ENCODE measurements at places on chromosomes 7 and 10.

DNA sequence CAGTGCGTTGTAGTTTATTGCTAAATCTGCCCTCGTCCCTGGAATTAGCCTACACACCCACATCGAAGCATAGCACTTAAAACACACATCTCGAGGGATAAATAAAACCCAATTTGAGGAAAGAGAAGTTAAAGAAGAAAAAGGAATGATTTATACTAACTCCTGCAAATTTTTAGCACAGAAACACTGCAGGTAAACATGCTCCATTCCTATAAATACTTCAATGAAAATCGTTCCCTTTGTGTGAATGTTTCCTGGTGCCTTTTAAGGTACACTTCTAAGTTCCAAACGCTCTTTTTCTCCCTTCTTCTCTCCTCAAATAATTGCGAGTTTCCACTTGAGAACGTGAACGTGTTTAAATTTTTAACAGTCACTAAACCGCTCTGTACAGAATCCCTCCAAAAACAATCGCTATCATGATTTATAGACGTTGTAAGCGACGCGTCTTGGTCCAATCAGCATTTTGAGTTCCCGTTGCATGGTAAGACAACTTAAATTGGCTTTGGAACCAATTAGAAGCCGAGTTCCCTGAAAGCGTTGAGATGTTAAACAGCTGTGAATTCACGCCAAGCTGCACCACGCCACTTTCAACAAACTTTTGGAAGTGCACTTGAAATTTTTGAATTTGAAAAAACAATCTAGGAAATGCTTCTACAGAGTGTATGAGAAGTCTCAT, 12.5 kb upstream of the EBLN1 start:
- DNase-seq: no peak

GRCh38 chr10:11727563-11727962, 14.6 kb upstream of the ECHDC3 start:
- no peak for DNase-seq

DNA sequence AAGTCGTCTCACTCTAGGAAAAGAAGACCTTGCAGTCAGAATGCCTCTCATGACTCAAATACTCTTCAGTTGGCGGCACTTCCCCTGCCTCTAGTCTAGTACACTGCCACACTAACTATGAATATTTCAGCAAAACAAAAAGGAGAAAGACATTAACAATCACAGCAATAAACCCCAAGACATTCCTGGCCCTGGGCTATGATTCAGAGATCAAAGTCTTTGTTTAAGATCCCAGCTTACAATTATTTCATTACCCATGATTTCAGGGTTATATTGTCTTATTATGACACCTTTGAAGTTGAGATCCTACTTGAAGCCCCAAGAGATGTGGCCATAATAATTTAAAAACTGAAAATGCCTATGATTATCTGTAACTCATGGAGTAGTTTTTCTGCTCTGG, 597.5 kb downstream of the REEP3 start:
- DNase-seq: no peak

- no peak for DNase-seq
These were observed 42.6 kb downstream of the CNOT4 start for GRCh38 chr7:135467207-135467711.

DNA sequence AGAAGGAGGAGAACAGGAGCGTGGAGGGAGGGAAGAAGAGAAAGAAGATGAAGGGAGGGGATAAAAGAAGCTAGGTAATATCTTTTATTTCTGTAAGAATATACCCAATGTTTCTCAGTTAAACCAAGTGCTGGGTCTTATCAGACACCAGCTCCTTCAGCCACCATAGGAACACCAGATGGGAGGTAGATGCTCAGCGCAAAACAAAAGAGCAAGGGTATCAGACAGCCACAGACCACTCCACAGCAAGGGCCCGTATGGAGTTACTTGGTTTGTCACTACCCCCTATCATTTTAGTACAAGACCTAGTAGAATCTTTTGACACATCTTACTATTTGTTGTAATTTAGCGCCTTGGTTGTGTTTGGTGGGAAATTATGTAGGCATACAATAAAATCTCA, 65.9 kb upstream of the FAM133B start:
- DNase-seq: no peak

GRCh38 chr7:75813781-75814236, at the start of gene CCL24:
CCL24 (minus strand) TSS chr7:75813806; CDS start chr7:75813715, 91 bp downstream.
- peak; percentile 68 for DNase-seq

- no peak for DNase-seq
These were observed 163.5 kb upstream of the PCLO start for GRCh38 chr7:83326223-83326622.

- DNase-seq: no peak
These were observed 8.0 kb upstream of the CCDC71L start for GRCh38 chr7:106668861-106669524.

DNA sequence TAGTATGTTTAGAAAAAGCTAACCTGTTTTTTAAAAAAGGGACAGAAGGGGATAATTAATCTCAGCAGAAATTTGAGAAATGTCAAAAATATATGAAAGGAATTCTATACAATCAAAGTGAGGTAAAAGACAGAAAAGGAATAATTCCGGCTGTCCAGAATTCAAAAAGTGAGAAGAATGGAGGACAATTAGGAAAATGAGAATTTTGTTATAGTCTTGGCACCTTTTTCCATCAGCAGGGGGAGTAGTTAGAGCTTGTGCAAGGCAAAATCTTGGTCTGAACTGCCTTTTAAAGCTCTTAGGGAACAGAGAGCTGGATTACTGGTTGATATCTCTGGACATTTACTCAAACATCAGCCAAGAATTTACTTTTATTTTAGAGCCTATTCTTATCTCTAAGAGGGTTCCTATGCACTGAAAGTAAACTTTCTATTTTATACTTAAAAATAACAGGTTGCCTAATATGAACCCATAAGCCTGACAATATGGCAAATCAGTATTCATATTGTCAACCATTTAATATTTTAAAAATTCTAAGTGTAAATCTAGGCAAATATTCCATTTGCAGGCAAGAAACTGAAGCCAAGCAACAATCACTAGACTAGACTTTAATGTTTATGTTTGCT, 185.6 kb downstream of the ANK3 start:
- no peak for DNase-seq

DNA sequence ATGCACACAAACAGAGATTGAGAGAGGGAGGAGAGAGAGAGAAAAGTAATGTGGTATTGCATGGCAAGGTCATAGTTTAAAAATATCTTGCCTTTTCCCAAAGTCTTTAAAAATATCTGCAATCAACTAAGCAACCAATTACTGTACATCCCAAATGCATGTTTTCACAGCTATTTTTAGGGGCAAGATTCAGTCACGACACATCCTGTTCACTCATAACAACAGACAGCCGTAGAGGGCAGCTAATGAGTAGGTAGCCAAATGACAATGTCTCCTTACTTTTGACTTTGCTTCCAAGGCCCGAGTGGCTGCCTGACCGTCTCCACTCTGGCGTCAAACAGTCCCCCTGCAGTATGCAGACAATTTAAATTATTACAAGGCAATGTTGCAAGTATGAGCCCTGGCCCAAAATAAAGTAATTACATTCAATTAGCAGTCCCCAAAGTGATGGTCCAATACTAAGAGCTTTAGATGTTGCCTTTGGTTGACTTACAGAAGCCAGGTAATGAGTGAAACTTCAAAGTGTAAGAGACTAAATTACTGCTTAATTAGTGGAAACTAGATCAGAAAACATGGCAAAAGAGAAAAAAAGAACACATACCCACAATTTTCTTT, 162.9 kb downstream of the MBL2 start:
- no peak for DNase-seq

GRCh38 chr10:128087146-128087883, 38.9 kb downstream of the MKI67 start:
- no peak for DNase-seq

GRCh38 chr7:44150966-44151941, 10.1 kb upstream of the MYL7 start:
- no peak for DNase-seq

- no peak for DNase-seq
These were observed 331.8 kb downstream of the NRG3 start for GRCh38 chr10:82206831-82207230.

- no peak for DNase-seq
These were observed 164.0 kb downstream of the SDK1 start for GRCh38 chr7:3464900-3465622.

- DNase-seq: no peak
These were observed 16.7 kb upstream of the FRA10AC1 start for GRCh38 chr10:93718937-93719725.

DNA sequence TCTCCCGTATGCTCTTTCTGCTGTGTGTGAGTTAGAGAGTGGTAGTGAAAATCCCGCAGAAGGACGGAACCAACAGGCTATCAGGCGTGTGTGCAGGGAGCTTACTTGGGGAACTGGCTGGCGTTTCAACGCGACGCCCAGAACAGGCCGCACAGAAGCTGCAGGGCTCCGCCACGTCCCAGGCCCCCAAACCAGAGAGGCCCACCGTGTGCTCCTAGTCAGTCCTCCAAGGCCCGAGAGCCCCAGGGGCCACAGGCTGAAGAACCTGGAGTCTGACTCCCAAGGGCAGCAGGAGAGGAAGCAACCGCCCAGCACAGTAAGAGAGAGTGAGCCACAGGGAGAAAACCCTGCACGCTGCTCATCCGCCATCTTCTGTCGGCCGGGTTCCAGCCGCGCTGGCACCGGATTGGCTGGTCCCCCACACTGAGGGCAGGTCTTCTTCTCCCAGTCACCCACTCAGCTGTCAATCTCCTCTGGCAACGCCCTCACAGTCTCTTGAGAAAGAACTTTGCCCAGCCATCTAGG, 730.6 kb upstream of the VSTM2A start:
- peak; percentile 58 for DNase-seq

- DNase-seq: no peak
These were observed 30.5 kb upstream of the XPNPEP1 start for GRCh38 chr10:109953766-109954165.

- no peak for DNase-seq
These were observed 29.5 kb upstream of the ZNF107 start for GRCh38 chr7:64636386-64636785.

GRCh38 chr7:75756991-75757676, 14.9 kb downstream of the CCL26 start:
- DNase-seq: no peak

- peak; percentile 45 for DNase-seq
These were observed 261.2 kb downstream of the C7orf25 start for GRCh38 chr7:42650701-42651100.

GRCh38 chr7:100623951-100624824, 11.8 kb downstream of the MOSPD3 start:
- DNase-seq: no peak

DNA sequence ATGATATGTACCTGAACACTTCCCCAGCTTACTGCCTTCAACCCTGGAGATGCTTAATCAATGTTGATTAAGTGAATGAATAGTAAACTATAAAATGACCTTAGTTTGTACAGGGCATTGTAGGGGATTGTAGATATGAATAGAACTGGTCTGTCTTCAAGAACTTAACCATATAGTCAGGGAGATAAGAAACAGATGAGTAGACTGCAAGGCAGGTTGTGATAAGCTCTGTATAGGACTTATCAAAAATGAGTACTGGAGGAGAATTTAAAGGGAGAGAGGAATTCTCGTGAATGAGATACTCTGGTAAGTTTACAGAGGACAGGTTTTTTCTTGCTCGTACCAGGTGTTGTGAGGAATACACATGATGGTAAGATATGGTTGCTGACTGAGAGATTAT, 27.6 kb downstream of the SGPL1 start:
- DNase-seq: no peak

DNA sequence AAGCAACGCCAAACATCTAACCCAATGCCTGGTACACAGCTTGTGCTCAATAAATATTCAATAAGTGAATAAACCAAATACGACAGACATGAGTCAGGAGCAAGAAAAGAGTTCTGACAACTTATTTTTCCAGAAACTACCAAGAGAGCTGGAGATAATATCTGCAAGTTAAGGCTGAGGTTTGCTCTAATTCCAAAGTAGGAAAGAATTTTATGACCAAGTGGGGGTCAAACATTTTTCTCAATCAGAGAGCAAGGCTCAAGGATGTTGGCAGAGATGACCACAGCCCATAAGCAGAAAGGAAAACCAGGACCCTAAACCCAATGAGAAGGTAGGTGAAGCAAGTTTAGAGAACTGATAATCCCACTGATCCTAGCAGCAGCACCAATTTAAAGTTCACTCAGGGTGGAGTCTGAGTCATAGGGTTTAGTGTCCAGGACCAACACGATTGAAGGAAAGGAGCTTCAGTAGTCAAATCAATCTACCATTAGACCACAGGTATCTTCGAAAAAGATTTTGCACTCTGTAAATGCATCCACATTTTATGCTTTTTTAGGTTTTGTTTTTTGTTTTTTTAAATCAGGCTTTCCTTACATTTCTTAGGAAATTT, 49.3 kb upstream of the KCNIP2 start:
- DNase-seq: no peak

GRCh38 chr7:107907790-107908189, 16.8 kb downstream of the DLD start:
- no peak for DNase-seq
